Gastroesophageal sphincter (tissue), 4 donors: ENCODE measurements at places on chromosomes 16 and 17.

- H3K27ac ChIP-seq, result no peak overlapping the region
- H3K27me3 ChIP-seq, result no peaks in the 10 kb centered on the region
- no peaks in the 10 kb centered on the region for H3K4me1 ChIP-seq
- no peak for ATAC-seq
- no peak overlapping the region for H3K4me3 ChIP-seq
These were observed 38.7 kb upstream of the CACNG3 start for GRCh38 chr16:24217461-24217860.

- H3K4me3 ChIP-seq, result no peak overlapping the region
- ATAC-seq, result no peak
- no peak overlapping the region for H3K27ac ChIP-seq
- peaks cover 41% of the 10 kb centered on the region for H3K36me3 ChIP-seq
These were observed 3.2 kb downstream of the SNX11 start for GRCh38 chr17:48110761-48111160.

DNA sequence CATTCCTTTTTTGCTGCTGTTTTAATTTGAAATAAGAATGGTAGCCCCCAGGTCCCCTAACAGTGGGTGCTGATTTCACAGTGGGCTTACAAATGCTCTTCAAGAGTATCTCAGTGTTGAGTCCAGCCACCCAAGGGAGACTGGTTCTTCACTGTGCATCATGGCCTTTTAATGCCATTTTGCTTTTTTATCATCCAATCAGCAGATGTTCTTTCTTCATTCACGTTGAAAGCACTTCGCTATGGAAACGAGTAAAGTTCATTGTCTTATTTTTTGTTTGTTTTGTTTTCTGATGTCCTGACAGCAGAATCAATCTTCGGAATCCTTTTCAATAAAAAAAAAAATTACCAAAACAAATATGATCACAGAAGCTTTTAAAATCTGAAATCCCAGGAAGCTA lies 429.0 kb downstream of the MAF start:
- H3K36me3 ChIP-seq, result no peaks in the 10 kb centered on the region
- no peak overlapping the region for H3K27ac ChIP-seq
- ATAC-seq, result no peak
- H3K4me1 ChIP-seq, result peaks cover 26% of the 10 kb centered on the region

- H3K27ac ChIP-seq, result no peak overlapping the region
- H3K4me3 ChIP-seq, result no peak overlapping the region
- H3K4me1 ChIP-seq, result no peaks in the 10 kb centered on the region
- no peaks in the 10 kb centered on the region for H3K27me3 ChIP-seq
- H3K36me3 ChIP-seq, result no peaks in the 10 kb centered on the region
These were observed 136.0 kb upstream of the WSB1 start for GRCh38 chr17:27157898-27158297.

GRCh38 chr17:57517273-57517631 lies 227.8 kb downstream of the CCDC182 start:
- no peaks in the 10 kb centered on the region for H3K27me3 ChIP-seq
- no peak for ATAC-seq
- H3K27ac ChIP-seq, result no peak overlapping the region
- no peaks in the 10 kb centered on the region for H3K4me1 ChIP-seq
- H3K4me3 ChIP-seq, result no peak overlapping the region

- H3K4me3 ChIP-seq, result no peak overlapping the region
- no peaks in the 10 kb centered on the region for H3K4me1 ChIP-seq
- ATAC-seq, result no peak
- no peak overlapping the region for H3K27ac ChIP-seq
- H3K27me3 ChIP-seq, result peaks cover 47% of the 10 kb centered on the region
These were observed 31.7 kb downstream of the ZFPM1 start for GRCh38 chr16:88484505-88485365.
